NCI-H2081 treated with DMSO at 0.1 percent for 48 hours (cell line): ENCODE measurements at places on chromosomes 1 and 21.

GRCh38 chr1:6347641-6348487 lies 45.7 kb downstream of the ACOT7 start:
- DNase-seq = no peak

GRCh38 chr1:167136806-167137205 lies 42.9 kb downstream of the STYXL2 start:
- DNase-seq = no peak

DNA sequence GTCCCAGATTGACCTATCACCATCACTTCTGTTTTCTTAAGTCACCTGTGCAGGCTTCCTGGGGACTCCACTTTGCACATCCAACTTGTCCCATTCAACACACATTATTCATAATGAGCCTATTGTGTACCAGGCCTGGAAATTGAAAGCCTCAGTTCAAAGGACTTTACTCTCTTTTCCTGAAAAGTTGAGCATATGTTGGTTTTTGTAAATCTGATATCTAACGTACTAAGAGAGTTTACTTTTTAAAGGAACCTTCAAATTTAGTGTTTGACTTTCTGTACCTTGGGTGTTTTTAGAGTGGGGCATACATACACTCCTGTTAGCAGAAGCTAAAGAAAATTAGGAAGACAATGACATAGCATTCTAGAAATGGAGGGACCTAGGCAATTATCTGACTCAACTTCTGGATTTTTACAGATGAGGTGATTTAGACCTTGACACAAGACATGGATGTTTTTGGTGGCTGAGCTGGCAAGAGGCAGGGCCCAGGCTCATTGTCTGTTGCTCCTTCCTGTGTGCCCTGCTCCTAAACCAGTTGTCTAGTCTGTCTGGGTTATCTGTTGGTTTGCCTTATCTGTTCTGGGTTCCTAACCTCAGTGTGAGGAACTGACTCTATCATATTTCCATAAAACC lies 336.5 kb downstream of the RPS6KC1 start:
- no peak for DNase-seq

DNA sequence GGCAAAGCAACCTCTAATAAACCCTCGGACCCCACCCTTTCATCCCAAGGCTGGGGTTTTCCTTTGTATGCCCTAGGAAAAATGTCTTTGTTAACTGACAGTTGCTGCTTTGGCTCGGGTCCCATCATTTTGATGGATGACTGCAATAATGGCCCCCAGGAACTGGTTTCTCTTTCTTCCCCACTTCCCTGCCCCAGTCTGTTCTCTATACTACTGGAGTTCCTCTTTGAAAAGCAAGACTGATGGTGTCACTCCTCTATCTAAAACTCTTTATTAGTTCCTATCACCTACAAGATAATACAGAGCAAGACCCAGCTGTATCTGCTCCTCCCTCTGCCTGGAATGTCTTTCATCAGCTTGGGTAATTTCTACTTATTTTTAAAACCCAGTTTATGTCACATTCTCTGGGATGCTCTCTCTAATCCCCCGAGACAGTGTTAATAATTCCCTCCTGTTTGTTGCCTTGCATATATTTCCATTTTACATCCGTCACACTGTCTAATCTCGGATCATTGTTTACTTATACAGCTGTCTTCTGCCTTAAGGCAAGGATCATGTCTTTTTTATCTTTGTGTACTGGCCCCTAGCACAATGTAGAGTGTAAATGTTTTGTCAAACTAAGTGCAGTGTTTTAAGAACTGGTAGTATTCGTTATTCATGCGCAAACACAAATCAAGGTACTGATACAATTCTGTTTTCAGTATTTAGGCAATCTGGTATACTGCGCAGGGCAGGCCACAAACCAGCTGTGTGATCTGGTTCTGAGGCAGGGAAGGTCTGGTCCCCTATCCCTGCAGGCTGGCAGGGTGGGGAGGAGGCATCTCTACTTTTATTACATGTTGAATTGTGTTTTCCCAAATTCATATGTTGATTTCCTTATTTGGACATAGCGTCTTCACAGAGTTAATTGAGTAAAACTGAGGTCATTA lies 16.1 kb downstream of the SLAMF1 start:
- no peak for DNase-seq

DNA sequence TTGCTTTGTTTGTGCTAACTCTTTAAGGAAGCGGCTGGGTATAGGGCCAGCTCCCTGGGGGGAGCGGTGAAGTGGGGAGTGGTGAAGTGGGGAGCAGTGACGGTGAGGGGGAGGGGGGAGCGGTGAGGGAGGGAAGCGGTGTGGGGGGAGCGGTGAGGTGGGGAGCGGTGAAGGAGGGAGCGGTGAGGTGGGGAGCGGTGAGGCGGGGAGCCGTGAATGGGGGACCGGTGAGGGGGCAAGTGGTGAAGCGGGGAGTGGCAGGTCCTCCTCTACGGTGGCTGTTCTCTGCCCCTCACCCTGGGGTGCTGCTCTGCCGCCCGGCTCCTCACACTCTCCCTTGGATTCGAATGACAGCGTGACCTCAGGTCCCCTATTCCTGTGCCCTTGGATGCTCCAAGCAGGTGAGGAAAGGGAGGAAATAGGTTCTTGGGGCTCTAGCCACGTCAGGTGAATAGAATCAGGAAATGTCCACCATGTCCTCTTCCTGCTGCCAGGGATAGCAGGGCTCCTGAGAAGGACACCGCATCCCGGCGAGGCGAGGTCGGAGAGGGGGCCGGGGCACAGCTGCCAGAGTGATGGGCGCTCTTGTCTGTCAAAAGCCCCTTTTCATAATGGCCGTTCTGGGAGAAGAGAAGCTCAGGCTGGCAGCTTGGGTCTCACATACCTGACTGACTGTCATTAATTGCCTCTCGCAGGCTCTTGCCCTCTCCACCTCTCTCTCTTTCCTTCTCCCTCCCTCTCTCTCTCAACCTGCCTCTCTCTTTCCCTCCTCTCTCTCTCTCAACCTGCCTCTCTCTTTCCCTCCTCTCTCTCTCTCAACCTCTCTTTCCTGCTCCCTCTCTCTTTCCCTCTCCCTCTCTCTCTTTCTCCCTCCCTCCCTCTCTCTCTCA lies 134.2 kb downstream of the PGBD5 start:
- DNase-seq = no peak

DNA sequence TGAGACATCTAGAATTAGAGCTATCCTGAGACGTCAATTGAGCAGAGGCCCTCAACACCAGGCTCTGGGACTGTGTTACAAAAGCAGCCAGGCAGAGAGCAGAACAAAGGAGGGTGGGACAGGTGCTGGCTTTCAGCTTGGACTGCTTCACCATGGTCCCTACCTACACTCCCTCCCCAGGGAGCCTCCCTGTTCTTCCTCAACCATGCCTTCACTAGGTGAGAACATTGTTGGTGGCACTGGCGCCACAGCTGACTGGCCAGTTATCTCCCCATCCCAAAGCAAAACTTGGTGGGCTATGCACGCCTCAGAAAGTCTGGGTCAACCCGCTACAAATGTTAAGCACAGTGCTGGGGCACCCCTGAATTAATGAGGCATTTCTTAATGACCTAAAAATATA lies 87.8 kb downstream of the NMNAT2 start:
- no peak for DNase-seq
